ENCODE measurements at places on chromosomes 12 and 14.

DNA sequence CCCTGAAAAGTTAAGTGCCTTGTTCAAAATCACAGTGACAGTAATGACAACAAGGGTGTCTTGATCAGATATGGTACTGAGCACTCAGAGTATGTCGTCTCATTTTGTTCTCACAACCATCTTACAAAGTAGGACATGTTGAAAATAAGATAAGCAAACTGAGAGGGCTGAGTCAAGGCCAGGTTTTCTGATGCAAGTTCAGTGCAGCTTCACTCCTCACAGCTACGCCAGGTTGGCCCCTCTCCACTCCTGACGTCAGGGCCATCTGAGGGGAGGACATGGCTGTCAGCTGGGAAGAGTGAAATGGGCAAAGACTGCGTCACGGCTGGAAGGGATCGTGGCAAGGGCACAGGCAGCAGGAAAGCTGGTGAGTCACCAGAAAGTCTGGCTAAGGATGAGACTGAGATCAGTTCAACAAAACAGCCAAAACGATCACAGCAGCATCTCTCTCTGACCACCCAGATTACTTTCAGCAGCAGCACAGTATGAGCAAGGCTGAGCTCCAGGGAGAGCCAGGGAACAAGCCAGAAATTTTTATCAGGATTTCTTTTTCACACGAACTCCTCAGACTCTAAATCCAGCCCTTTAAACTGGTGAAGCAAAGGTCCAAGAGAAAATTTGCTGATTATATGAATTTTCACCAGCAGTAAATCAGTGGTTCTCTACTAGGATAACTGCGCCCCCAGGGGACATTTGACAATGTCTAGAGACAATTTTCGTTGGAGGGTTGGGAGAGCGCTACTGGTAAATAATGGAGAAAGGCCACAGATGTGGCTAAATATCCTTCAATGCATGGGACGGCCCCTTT lies 297.9 kb upstream of the AMIGO2 start:
- no peak for DNase-seq

- DNase-seq: peak; percentile 89
Observed at GRCh38 chr14:61472011-61472672, 150.8 kb downstream of the PRKCH start.

DNA sequence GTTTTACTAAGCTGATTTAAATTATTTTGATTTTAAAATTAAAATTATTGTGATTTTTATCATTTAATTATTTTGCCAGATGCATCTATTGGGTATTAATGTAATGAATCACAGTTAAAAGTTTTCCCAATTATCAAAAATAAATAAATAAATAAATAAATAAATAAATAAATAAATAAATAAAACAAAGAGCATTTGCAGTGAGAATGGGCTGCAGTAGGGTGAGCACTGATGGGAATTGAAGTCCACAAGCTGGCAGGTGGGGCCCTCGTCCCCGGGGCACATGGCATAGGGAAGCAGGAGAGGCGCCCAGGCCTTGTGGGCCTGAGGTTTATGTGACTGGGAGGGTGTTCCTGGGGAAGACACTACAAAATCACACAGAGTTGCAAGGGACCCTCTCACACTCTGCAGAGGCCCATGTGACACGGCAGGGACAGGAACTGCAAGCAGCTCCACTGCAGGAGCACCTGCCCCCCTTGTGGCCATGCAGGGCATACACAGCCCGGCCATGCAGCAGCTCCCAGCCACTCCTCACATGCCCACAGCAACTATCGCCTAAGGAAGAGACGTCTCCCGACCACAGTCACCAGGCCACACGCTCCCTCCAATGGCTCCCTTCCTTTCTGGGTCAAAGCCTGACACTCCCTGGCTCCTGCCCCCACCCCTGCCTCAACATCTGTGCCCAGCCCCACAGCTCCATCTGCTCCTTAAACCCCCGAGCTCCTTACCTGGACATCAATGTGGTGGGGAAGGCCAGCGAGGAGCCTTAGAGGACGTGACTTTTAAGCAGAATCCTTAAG lies 256.3 kb upstream of the SFSWAP start:
- no peak for DNase-seq

DNA sequence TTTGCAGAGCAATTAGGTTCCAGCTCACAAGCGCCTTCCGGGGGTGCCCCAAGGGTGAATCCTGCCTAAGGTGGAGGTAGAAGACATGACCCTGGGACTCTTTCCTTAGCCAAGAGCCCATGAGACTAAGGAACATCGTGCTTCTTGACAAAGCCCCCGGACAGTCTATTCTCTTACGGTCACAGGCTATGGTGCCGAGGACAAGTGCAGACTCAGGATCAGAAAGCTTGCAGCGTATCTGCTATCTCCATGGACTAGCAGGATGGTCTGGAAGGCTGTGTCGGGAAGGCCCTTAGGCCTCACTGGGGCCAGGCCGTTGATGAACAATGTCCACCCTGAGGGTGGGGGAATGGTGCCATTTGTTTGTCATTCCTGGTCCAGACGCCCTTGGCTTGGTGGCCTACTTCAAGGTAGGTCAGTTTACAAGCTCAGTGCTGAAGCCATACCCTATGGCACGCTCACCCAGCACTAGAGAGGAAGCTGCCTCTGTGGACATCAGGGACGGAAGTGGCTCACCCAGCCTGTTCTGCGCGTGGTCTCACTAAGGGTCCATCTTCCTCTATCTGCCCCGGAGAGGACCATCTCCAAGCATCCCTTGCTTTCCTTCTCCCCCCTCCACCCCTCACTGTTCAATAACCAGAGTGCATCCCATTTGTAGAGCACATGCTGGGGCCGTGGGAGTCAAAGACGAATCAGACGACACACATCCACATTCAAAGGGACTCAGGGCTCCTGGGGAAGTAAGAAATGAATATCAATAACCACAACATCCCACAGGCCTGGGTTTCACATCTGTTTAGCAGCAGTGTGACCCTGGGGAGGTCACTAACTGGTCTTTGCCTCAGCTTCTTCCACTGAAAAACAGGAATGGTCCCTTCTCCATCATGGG lies 45.0 kb upstream of the IQSEC3 start:
- DNase-seq: no peak

DNA sequence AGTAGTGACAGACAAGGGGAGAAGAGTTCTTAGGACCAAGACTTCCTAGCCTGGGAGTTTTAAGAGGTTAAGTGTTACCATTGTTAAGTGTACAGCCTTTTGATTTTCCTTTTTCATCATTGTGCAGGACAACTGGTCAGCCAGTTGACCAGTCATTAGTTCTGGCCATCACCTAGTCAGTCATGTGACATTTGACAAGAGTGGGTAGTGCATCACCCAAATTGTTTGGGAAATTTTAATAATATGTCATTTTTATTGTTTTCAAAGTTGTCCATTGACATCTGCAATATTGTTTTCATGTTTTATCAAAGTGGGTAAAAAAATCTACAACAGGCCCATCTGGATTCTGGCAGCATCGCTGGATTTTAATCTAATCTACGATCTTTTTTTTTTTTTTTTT lies 15.5 kb downstream of the SINHCAF start:
- no peak for DNase-seq

DNA sequence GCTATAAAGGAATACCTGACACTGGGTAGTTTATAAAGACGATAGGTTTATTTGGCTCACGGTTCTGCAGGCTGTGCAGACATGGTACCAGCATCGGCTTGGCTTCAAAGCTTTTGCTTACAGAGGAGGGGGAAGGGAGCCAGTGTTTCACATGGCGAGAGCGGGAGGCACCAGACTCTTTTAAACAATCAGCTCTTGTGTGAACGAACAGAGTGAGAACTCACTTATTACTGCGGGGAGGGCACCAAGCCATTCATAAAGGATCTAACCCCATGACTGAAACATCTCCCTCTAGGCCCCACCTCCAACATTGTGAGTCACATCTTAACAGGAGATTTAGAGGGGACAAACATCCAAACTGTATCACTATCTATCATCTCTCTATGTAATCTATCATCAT lies 227.4 kb downstream of the TMEM132D start:
- DNase-seq: no peak

DNA sequence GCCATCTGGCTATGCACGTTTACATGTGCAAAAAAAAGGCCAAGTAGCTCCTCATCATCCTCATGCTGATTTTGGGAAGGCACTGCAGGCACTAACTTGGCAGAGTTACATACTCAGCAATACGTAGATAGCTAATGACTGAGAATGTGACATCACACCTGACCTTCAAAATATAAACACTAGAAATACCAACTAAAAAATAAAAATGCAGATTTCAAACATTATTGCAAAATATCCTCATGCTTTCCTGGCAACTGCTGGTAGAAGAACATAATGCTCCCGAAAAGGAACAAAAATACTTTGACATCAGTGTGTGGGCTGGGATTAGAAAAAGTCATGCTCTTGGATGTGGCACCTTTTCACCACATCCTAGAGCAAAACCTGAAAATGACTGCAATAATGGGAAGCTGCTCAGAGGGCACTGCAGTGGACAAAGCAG lies 153.2 kb upstream of the ABCD2 start:
- DNase-seq: no peak

Data from CD4-positive, alpha-beta T cell treated with Interleukin-4 for 4 hours (primary cell).